ENCODE measurements at places on chromosomes 7 and 10. TPM values are rescaled to one million over a fixed set of nuclear protein-coding genes. Genes with fewer than 3 reads are reported as not detected.

The TUBAL3 gene
- not detected for total RNA-seq

The NOS3 gene
- total RNA-seq: 3.9 TPM

The TRPV5 gene
- total RNA-seq: not detected

The AMPH gene
- not detected for total RNA-seq

The LRIT1 gene
- total RNA-seq: not detected

The INA gene
- not detected for total RNA-seq

The GRID1 gene
- not detected for total RNA-seq

The LSM8 gene
- 47.1 TPM for total RNA-seq

The C7orf25 gene
- 3.7 TPM for total RNA-seq

The LIPM gene
- not detected for total RNA-seq

The MKX gene
- total RNA-seq: not detected

The PPP1R3C gene
- not detected for total RNA-seq

The PAPSS2 gene
- not detected for total RNA-seq

The FAM13C gene
- not detected for total RNA-seq

The ECHDC3 gene
- total RNA-seq: 1.6 TPM

The TMEM130 gene
- not detected for total RNA-seq

The SEMA4G gene
- total RNA-seq: 1.6 TPM

The TFPI2 gene
- not detected for total RNA-seq

The ASB10 gene
- total RNA-seq: not detected

The GPR141 gene
- not detected for total RNA-seq

The HMX2 gene
- not detected for total RNA-seq

The RAB19 gene
- 1.6 TPM for total RNA-seq

The NPFFR1 gene
- 0.03 TPM for total RNA-seq

The TRIM50 gene
- not detected for total RNA-seq

The LBX1 gene
- not detected for total RNA-seq

The GHRHR gene
- total RNA-seq: not detected

The GOLGA7B gene
- total RNA-seq: 4.5 TPM

The NPY gene
- not detected for total RNA-seq

The SPDYE1 gene
- total RNA-seq: not detected

The CUBN gene
- total RNA-seq: 9.2 TPM

The C1GALT1 gene
- 51.9 TPM for total RNA-seq

The CYP26C1 gene
- not detected for total RNA-seq

The BLNK gene
- total RNA-seq: not detected

The RASSF4 gene
- 0.88 TPM for total RNA-seq

The PDE1C gene
- not detected for total RNA-seq

The NFKB2 gene
- 256 TPM for total RNA-seq

The COL28A1 gene
- not detected for total RNA-seq

The ZKSCAN5 gene
- total RNA-seq: 4.4 TPM

The EGR2 gene
- total RNA-seq: 5.4 TPM

The HK1 gene
- total RNA-seq: 48.1 TPM

The TAS2R5 gene
- total RNA-seq: 0.56 TPM

The C10orf53 gene
- total RNA-seq: not detected

The TNKS2 gene
- 47.8 TPM for total RNA-seq

The LRRN3 gene
- total RNA-seq: 3.8 TPM

The DDC gene
- not detected for total RNA-seq

The CLRN3 gene
- total RNA-seq: not detected

The VIPR2 gene
- 0.80 TPM for total RNA-seq

The IGF2BP3 gene
- not detected for total RNA-seq

Measured in CD4-positive, alpha-beta T cell (primary cell).